Umbilical cord (tissue), 2 donors: ENCODE measurements at places on chromosomes 12 and 14. TPM values are rescaled to one million over a fixed set of nuclear protein-coding genes. Genes with fewer than 3 reads are reported as not detected.

Gene DLGAP5
- 16.9 TPM for total RNA-seq

Gene SMCO2
- 14.2 TPM for total RNA-seq

Gene PRB3
- not detected for total RNA-seq

Gene RHNO1
- 17.3 TPM for total RNA-seq

Gene PNP
- 13.7 TPM for total RNA-seq

Gene PLEKHG3
- total RNA-seq, result 90.0 TPM

Gene VPS29
- 64.3 TPM for total RNA-seq

Gene TMEM30B
- total RNA-seq, result 12.3 TPM

DNA sequence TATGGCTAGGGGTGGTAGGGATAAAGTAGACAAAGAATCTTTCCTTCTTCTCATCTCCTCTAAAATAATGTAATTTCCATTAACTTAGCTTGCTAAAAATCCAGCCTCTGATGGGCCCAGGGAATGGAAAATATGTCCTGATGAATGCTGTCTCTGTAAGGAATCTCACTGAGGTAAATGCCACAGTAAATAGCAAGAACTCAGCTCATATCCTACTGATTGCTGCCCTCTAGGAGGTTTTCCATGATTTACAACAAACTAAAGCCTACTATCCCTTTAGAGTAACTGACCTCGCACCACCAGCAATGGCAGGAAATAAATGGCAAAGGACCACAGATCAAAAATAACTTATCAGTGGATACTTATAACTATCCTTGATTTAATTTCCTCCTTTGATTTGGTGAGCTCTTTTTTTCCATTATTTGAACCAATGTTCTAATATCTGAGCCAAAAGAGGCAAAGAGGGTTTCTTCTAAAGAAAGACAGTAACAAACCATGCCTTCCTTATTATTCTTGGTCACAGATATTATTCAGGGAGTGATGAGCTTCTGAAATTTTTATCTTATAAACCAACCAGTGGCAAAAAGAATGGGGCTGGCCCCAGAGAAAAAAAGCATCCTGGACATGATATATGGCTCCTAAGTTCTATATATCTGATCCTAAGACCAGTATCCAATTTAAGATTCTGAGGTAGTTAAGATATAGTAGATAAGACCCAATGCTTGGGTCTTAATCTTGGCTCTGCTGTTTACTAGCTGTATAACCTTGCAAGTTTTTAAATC is 43.8 kb downstream of the SENP1 start:
- DNase-seq, result peak; percentile 46

GRCh38 chr14:76902591-76902990 is 76.4 kb downstream of the LRRC74A start:
- no peak for DNase-seq

DNA sequence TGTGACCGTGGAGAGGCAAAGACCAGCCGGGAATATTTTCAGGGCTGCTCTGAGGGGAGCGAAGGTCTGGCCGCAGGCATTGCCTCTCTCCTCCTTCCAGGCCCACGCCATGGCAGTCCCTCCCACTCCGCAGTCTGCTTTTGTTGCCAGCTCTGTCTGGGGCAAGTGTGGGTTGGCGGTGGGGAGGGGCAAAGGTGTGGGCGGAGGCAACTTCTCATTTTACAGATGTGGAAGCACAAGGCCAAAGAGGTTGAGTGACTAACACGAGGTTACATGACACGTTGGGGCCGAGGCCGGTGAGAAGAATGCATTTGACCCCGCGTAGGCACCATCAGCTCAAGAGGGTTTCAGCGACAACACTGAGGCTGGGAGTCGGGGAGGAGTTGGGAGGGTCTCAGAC is 6.1 kb upstream of the FAIM2 start:
- peak; percentile 76 for DNase-seq

DNA sequence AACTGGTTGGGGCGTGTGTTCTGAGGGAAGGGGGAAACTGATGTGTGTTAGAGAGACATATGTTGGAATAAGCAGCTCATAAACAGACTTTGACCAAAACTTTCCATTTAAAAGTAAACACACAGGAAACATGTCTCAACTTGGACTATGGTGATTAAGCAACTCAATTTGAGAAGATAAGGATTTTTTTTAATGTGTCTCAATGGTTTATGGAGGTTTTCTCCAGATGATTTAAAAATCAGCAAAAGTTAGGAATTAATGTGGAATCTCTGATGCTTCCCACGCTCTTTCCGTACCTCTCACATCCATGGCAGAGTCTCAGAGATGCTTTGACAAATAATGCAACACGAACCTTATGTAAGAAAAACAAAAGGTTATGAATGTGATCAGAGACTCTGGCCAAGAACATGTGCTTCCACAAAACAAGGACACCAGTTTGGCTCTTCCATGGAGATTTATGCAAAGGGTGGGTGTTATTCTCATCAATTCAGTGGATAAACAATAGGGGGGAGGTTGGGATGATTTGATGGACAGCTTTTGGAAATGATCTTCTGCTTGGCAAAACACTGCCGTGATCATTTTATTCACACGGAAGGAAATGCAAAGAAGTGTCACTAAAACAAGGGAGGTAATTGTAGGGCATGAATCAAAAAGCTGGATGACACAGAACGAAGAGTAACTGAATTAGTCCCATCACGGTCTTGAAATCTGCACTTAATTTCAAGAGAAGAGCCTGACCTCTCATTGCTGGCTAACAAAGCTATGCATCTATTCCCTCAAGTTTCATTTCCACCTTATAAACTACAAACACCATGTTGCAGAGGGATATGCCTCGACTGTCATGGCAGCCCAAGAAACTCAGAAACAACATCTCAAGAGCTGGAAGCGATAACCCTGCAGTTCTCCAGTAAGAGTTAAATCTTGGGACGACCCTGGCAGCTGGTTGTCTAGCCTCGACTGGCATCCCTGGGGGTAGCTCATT is 76.5 kb downstream of the FOXN3 start:
- peak; percentile 53 for DNase-seq

DNA sequence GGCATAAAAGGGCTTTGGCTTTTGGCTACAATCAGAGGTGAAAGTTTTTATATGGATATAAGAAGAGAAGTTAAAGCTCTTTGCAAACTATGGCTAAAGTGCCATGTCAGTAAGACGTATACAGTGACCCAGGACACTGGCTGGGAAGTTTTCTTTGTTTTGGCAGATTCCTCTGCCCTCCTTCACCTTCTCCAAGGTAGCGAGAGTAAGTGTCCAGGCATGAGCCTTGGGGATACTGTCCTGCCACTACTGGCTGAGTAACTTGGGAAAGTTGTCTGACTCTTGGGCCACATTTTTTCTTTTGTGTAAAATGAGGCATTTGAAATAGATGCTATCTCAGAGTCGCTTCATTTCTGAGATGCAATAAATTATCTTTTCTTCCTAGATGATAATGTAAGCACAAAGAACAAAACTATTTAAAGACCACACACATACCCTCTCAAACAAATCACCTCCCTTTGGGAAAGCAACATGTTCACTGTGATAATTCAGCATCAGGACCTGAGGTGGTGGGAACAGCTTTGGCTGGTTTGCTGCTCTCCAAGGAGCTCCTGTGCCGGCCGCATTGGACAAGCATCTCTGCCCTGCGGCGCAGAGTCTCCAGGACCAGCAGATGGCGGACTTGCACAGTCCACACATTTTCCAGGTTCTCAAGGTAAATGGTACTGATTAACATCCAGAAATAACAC is 106.3 kb downstream of the PTCSC3 start:
- DNase-seq, result peak; percentile 51

GRCh38 chr14:59455411-59455810 is 9.8 kb downstream of the GPR135 start:
- DNase-seq, result no peak

DNA sequence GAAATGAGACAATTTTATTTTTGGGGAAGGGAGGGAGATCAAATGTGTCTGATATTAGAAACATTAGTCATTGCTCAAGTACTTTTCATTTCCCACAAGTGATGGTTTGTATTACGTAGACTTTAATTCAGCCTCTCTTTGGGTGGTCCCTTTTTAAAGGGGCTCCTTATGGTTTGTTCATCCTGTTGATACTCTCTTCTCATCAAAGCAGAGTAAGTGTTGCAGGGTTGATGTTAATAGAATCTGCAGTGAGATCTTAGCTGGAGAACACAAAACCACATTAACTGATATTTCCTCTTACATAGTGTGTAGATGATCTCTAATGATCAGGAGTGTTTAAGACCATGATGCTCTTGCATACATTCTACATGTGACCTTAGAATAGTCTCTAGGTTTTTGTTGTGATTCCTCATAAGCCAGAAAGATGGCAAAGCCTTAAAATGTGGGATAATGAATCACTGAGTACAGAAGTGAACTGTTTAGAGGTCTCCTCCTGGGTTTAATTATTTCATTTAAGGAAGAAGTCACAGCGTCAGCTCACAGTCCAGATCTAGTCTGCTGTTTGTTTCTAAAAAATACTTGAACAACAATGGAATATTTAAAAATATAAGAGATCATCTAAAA is 87.4 kb upstream of the PTPRR start:
- no peak for DNase-seq

DNA sequence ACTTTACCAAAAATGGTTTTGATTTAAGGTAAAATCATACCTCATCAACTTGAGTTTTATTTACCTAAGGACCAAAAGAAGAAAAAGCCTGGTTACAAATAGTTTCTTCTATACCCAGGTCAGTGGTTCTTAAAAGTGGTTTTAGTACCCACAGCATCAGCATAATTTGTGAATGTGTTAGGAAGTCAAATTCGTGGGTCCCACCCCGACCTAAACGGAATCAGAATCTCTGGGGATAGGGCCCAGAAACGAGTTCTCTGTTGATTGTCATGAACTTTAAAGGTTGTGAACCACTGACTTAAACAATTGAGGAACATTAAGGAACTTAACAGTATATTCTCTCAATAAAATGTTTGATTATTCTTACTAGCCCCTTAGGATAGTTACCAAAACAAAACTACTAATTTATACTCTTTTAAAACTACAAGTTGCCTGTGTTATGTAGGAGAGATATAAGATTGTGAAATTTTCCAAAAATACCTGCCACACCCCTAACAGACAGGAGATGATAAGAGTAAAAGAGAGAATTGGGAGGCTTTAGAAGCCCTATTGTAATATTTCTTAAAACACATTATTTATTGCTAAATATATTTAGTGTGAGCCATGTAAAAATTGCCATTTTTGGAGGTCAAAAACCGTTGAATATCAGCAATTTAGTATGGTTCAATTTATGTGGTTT is 669 bp upstream of the SLC25A21 start:
- no peak for DNase-seq

DNA sequence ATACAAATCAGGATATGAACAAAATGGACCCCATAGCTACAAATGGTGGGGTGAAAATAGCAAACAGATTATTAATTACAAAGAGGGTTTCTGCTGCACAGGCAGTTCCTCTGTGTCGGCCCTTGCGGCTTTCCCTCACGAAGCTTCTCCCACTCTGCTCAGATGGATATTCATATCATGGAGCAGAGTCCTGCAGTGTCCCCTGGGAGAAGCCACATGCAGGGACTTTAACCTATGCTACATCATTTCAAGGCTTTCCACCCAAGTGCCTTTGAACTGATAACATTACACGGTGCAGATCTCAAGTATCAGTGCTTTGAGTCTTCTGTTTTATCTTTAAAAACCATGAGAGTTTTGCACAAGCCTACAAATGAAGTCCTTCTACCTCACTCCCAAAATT is 229.1 kb downstream of the PPM1H start:
- DNase-seq, result no peak

DNA sequence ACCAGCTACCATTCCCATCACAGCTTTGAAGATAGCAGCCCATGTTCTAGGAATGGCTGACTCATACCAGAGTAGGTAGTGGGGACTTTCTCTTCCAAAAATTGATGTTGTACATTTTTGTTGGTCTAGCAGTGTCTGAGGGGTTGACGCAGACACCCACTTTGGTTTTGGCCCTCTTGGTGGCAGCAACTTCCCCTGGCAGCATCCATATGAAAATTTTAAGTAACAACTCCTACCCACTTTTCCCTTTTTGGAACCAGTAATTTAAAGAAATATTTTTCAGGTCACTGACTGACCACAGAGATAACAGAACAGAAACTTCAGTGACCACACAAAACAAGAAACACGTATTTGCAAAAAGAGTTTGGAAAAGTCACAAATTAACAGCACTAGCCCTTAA is 162.0 kb upstream of the TMCC3 start:
- DNase-seq, result no peak

DNA sequence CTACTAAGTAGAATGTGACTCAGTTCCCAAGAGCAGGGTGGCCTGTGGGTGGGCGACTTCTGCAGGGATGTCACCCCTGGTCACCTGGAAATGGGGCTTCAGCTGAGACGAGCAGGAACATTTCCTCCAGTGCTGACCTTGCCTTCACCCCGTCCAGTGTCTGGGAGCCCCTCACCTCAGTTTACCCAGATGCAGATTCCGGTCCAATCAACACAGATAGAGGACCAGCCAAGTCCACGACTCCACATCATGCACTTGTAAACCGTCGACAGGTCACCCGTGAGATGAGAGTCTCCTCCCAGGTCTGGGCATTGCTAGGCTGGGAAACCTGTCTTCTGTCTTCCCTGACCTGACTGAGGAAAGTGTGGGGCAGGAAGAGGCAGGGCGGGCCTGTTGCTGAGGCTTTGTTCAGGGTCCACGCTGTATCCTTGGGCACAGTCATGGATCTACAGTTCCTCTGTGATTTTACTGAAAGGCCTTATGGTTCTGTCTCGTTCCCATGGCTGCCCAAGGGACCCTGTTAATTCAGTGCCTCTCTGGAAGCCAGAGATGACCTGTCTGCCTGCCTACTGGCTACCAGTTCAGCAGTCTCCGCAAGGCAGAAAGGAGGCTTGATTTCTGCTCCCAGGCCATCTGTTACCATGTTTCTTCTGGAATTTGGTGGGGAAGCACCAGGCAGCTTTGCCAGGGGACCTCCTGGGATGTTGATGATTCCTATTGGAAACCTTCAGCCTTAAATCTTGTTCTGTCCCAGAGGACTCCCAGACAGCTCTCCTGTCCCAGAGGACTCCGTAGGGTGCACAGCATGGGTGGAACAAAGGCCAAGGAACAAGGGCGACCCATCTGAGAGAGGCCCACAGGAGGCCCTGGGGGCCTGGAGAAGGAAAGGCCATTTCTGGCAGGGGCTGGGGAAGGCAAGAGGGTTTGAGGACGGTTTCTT is 288.5 kb upstream of the RTL1 start:
- DNase-seq, result no peak

DNA sequence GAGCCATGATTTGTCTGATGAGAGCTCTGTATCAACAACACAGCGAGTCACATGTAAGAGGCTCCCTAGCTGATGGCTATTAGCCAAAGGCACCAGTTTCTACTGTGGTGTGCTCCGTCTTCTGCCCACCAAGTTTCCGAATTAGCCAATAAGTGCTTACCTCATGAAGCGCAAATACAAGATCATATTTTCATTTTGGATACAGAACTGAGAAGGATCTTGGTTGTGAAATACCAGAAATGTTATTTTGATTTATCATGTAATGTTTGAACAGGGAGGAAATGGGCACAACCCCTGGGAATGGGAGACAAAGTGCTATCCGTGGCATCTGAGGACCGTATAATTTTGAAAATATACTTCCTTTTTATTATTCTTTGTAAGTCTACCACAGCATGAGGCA is 234.3 kb downstream of the DACT1 start:
- DNase-seq, result no peak

DNA sequence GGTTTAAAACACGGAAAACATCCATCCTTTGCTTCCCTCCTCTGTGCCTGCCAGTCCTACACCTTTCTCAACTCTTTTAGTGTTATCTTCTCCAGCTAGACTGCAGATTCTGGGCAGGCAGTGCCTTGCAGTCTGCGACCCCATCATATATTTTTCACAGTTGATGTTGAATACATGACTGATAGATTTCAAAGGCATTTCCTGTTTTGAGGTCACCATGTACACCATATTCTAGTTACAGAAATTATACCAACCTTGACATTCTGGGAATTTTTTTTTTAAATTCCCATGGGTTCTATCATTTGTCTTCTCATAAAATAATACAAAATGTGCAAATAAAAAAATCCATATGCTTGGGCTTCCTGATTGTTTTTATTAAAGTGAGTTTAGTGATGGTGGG is 16.6 kb downstream of the SOCS2 start:
- no peak for DNase-seq
